ENCODE measurements at places on chromosomes 16 and 17. TPM values are rescaled to one million over a fixed set of nuclear protein-coding genes. Genes with fewer than 3 reads are reported as not detected.
A peak's percentile ranks its signal among the peaks of the same experiment; 100 is the strongest.

CLDN9 gene
- 1.5 TPM for total RNA-seq

- H3K27ac ChIP-seq, result no peak overlapping the region
- H3K36me3 ChIP-seq, result peaks cover 43% of the 10 kb centered on the region
- no peak for DNase-seq
Measured at GRCh38 chr17:44074231-44074910, 3.8 kb downstream of the G6PC3 start.

DNA sequence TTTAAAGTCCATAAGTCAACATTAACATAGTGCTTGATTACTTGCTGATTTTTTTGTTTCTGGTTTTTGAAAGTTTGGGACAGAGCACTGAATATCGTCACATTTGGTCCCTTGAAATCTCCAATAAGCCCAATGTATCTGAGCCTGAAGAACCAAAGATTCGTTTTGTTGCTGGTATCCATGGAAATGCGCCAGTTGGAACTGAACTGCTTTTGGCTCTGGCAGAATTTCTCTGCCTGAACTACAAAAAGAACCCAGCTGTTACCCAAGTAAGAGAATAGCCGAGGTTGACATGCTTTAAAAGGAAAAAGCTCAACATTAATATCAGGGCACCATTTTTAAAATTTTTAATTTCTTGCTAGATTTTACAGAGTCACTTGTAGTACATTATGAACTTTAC lies 27.7 kb upstream of the GOSR1 start:
- H3K4me3 ChIP-seq, result peak overlapping the region; percentile 30
- DNase-seq, result no peak
- H3K27ac ChIP-seq, result peak overlapping the region; percentile 63
- H3K36me3 ChIP-seq, result peaks cover 10% of the 10 kb centered on the region
- H3K27me3 ChIP-seq, result no peaks in the 10 kb centered on the region

GRCh38 chr17:46994993-46995392 lies 15.9 kb upstream of the RPRML start:
- H3K27me3 ChIP-seq, result no peaks in the 10 kb centered on the region
- H3K36me3 ChIP-seq, result no peaks in the 10 kb centered on the region
- no peak for DNase-seq
- H3K4me1 ChIP-seq, result no peaks in the 10 kb centered on the region

- no peak for DNase-seq
- H3K36me3 ChIP-seq, result peaks cover 11% of the 10 kb centered on the region
- H3K4me1 ChIP-seq, result no peaks in the 10 kb centered on the region
- no peak overlapping the region for H3K27ac ChIP-seq
Measured at GRCh38 chr17:67139784-67140665, 95.7 kb downstream of the CACNG1 start.

DNA sequence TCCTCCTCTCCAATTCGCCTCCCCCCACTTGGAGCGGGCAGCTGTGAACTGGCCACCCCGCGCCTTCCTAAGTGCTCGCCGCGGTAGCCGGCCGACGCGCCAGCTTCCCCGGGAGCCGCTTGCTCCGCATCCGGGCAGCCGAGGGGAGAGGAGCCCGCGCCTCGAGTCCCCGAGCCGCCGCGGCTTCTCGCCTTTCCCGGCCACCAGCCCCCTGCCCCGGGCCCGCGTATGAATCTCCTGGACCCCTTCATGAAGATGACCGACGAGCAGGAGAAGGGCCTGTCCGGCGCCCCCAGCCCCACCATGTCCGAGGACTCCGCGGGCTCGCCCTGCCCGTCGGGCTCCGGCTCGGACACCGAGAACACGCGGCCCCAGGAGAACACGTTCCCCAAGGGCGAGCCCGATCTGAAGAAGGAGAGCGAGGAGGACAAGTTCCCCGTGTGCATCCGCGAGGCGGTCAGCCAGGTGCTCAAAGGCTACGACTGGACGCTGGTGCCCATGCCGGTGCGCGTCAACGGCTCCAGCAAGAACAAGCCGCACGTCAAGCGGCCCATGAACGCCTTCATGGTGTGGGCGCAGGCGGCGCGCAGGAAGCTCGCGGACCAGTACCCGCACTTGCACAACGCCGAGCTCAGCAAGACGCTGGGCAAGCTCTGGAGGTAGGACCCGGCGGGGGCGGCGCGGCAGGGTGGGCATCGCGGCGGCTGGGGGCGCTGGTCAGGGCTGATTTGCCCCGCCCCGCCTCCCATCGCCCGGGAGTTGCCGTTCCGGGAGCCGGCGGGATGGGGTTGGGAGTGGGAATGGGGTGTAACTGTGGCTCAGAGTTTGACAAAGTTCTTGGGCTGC lies 567 bp downstream of the SOX9 start:
- H3K27ac ChIP-seq, result no peak overlapping the region
- DNase-seq, result no peak
- no peaks in the 10 kb centered on the region for H3K36me3 ChIP-seq
- no peaks in the 10 kb centered on the region for H3K27me3 ChIP-seq
